ENCODE measurements at places on chromosomes 6 and 20.

DNA sequence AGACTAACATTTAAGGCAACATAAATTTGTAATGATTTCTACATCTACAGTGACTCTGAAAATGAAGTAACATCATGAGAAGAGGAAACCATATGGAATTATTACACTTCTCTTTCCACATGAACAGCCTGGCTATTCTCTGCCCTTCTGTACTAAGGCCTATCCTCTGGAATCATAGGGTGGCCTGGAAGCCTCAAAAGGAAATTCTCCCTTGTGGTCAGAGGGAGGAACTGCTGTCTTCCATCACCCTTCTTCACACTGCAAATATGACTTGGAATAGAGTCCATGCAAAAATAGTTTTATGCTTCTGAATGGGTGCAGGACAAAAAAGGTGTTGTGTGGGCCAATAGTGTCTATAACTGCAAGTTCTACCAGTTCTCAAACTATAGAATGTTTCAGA is 44.6 kb upstream of the SH3BGRL2 start:
- H3K4me3 ChIP-seq = no peak overlapping the region
- no peaks in the 10 kb centered on the region for H3K36me3 ChIP-seq
- no peak for DNase-seq
- H3K27me3 ChIP-seq = no peaks in the 10 kb centered on the region

GRCh38 chr6:89724981-89725380 is 86.4 kb upstream of the LYRM2 start:
- no peak overlapping the region for H3K4me3 ChIP-seq
- DNase-seq = no peak
- no peaks in the 10 kb centered on the region for H3K27me3 ChIP-seq
- H3K27ac ChIP-seq = no peak overlapping the region
- H3K4me1 ChIP-seq = no peaks in the 10 kb centered on the region

DNA sequence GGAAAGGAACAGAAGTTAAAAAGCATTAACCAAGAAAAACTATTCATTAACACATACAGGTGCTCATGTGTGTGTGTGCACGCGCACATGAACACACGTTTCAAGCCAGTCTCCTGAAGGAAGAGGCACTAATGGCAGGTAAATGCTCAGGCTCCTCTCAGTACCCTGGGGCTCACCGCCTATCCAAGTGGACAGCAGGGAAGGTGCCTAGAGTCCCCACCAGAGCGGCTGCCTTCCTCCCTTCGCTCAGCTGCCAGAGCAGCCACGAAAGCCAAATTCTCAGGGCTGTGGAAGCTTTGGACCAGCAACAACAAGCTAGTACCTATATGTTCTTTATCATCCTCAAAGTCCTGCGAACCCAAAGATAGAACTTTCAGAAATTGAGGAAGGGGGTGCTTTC is 42.6 kb downstream of the PLCG1 start:
- H3K4me3 ChIP-seq = no peak overlapping the region
- no peak overlapping the region for H3K27ac ChIP-seq
- no peaks in the 10 kb centered on the region for H3K27me3 ChIP-seq
- H3K4me1 ChIP-seq = peaks cover 28% of the 10 kb centered on the region

GRCh38 chr6:45738057-45738455 is 277.6 kb downstream of the CLIC5 start:
- no peaks in the 10 kb centered on the region for H3K36me3 ChIP-seq
- H3K4me1 ChIP-seq = peaks cover 5% of the 10 kb centered on the region

GRCh38 chr6:168131464-168132415 is 52.7 kb upstream of the FRMD1 start:
- H3K4me3 ChIP-seq = no peak overlapping the region
- no peak overlapping the region for H3K27ac ChIP-seq
- DNase-seq = peak; percentile 71
- no peaks in the 10 kb centered on the region for H3K36me3 ChIP-seq

DNA sequence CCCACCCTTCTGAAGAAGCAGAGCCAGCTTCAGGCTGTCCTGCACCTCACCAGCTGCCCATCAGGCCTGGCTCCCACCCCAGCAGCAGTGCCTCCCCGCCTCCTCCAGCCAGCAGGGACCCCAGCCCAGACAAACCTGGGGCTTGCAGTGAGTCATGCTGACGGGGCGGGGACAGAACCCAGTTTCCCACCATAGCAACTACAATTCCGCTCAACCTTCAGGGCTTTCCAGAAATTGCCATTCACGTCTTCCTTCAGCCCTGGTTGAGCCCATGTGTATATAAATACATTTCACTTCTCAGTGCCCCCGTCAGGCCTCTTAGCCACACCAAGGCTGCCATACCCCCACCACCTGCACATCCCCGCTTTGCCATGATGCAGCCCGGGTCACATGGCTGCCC is 4.4 kb downstream of the SPDEF start:
- no peaks in the 10 kb centered on the region for H3K27me3 ChIP-seq
- no peak overlapping the region for H3K27ac ChIP-seq

GRCh38 chr6:44223319-44224028 is at the start of gene SLC29A1:
SLC29A1 (plus strand) TSS chr6:44223595; CDS start chr6:44227314, 3,719 bp downstream.
- H3K27ac ChIP-seq = peak within 1 kb of the TSS; percentile 95
- no peak for DNase-seq
- peaks cover 85% of the 10 kb centered on the region for H3K4me1 ChIP-seq
- no peaks in the 10 kb centered on the region for H3K36me3 ChIP-seq
- H3K27me3 ChIP-seq = no peaks in the 10 kb centered on the region

GRCh38 chr6:56040223-56040622 is 164.8 kb upstream of the BMP5 start:
- no peak overlapping the region for H3K4me3 ChIP-seq
- no peak for DNase-seq
- H3K27ac ChIP-seq = no peak overlapping the region
- H3K4me1 ChIP-seq = no peaks in the 10 kb centered on the region

DNA sequence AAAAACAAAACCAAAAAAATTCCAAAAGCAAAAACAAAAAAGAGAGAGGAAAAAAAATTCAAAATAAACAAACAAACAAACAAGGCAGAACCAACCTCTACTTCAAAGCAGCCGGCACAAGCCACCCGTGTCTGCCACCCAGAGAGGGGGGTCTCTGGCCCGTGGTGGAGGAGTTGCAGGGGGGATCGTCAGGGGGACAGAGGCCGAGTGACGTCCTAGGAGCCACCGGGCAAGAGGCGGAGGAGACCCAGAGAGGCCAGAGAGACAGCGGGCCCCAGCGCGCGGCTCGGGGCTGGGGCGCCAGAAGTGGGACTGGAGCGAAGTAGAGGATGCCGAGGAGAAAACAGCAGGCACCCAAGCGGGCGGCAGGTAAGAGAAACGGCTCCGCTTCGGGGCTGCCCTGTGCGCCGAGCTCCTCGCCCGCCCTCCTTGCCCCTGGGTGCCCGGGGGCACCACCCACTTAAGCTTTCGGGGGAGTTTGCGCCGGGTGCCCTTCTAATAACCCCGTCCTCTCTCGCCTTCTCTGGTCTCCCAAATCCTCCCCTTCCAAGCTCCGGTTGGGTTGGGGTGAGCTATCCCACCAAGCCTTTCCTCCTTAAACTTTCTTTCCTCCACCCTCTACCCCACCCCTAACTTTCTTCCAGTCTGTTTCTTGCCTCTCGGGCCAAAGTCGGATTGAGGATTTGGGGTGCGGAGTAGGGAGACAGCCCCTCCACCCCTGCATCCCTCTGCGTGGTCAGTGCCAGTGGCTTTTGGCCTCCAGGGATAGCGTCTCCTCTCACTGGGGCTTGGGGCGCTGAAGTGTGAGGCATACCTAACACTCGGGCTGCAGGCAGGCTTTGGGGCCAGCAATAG is 1.0 kb downstream of the TSHZ2 start:
- peak overlapping the region; percentile 59 for H3K4me3 ChIP-seq
- H3K4me1 ChIP-seq = peaks cover 13% of the 10 kb centered on the region
- no peak for DNase-seq
- no peaks in the 10 kb centered on the region for H3K36me3 ChIP-seq
- peak overlapping the region; percentile 62 for H3K27ac ChIP-seq
- no peaks in the 10 kb centered on the region for H3K27me3 ChIP-seq

DNA sequence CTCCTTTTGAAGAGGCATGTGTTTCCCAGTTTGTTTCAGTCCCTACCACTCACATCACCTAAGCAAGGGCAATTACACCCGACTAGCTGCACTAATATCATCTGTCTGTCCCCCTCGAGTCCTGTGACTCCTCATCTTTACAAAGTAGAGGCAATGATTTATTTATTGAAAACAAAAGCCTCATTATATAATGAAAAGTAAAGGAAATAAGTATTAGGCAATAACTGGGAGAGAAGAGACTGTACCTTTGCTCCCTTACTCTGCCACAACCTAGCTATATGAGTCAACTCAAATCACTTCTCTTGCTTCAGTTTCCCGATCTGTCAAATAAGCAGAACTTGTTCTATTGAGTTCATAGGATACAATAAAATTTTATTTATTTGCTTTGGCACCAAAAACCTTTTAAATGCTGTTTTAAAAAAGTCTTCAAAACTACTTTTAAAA is 38.9 kb downstream of the CSNK2A1 start:
- H3K4me3 ChIP-seq = no peak overlapping the region
- no peak for DNase-seq
- H3K4me1 ChIP-seq = peaks cover 27% of the 10 kb centered on the region
- no peaks in the 10 kb centered on the region for H3K27me3 ChIP-seq

DNA sequence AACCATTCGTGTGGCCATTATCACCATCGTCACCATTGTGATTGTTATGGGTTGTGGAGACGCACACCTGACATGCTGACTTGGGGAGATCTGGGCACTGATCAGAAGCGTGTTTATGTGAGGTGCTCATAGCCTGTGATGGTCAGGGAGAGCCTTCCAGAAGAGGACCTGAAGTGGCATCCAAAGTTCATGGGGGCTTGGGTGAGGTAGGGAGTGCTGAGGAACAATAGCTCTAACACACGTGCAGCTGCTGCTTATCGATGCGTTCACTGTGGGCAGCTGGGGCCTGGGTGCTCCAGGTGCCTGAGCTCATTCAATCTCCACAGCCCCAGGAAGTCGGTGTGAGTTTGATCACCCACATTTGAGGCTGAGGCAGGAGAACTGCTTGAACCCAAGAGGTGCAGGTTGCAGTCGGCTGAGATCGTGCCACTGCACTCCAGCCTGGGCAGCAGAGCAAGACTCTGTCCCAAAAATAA is 227.3 kb downstream of the PREX1 start:
- no peak overlapping the region for H3K4me3 ChIP-seq
- H3K27me3 ChIP-seq = no peaks in the 10 kb centered on the region
- no peaks in the 10 kb centered on the region for H3K36me3 ChIP-seq
- no peaks in the 10 kb centered on the region for H3K4me1 ChIP-seq

GRCh38 chr6:15755526-15755925 is 92.7 kb upstream of the DTNBP1 start:
- H3K4me1 ChIP-seq = peaks cover 8% of the 10 kb centered on the region
- H3K4me3 ChIP-seq = no peak overlapping the region
- no peak for DNase-seq
- no peaks in the 10 kb centered on the region for H3K36me3 ChIP-seq

GRCh38 chr20:43955062-43955749 is 40.6 kb downstream of the TOX2 start:
- H3K4me1 ChIP-seq = peaks cover 42% of the 10 kb centered on the region
- no peak overlapping the region for H3K4me3 ChIP-seq
- H3K27ac ChIP-seq = no peak overlapping the region
- no peaks in the 10 kb centered on the region for H3K27me3 ChIP-seq
- no peak for DNase-seq
- H3K36me3 ChIP-seq = no peaks in the 10 kb centered on the region

GRCh38 chr20:5489601-5490000 is 172.8 kb upstream of the PROKR2 start:
- no peaks in the 10 kb centered on the region for H3K27me3 ChIP-seq
- H3K4me1 ChIP-seq = no peaks in the 10 kb centered on the region
- DNase-seq = no peak
- no peaks in the 10 kb centered on the region for H3K36me3 ChIP-seq
- H3K27ac ChIP-seq = no peak overlapping the region

- no peak overlapping the region for H3K4me3 ChIP-seq
- H3K4me1 ChIP-seq = no peaks in the 10 kb centered on the region
- no peaks in the 10 kb centered on the region for H3K36me3 ChIP-seq
- no peak for DNase-seq
- H3K27me3 ChIP-seq = no peaks in the 10 kb centered on the region
- H3K27ac ChIP-seq = no peak overlapping the region
These were observed 10.7 kb upstream of the RFX6 start for GRCh38 chr6:116866281-116866871.

DNA sequence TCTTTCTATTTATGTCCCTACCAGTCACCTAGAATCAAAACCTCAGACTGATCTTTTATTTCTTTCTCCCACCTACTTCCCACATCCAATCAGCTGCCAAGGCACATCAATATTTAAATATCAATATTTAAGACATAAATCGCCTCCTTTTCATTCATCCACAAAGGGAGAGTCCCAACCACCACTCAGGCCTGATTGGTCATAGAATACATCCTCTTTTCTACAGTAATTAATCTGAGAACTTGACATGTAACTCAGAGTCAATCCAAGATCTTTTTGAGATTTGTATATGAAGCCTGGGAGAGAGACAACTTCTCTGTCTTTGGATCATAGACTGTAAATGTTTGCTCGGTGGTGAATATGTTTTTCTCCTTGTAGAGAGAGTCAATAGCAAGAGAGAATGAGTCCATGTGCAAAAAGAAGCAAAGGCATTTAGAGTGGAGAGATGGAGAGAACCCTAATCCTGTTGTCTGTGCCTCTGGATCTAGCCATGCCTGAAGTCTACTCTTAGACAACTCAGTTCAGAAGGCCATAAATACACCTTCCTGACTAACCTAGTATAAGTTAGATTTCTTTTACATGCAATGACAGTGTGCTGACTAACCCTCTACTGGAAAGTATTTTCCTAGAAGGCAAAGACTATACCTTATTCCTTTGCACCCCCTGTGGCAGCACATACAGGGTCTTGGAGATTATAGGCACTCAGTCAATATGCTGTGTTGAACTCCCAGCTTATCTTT is 12.1 kb upstream of the NEDD9 start:
- H3K36me3 ChIP-seq = no peaks in the 10 kb centered on the region
- DNase-seq = no peak
- H3K27me3 ChIP-seq = no peaks in the 10 kb centered on the region
- no peak overlapping the region for H3K4me3 ChIP-seq
- peaks cover 26% of the 10 kb centered on the region for H3K4me1 ChIP-seq

GRCh38 chr6:5361396-5361795 is 100.1 kb downstream of the FARS2 start:
- no peak for DNase-seq
- H3K27me3 ChIP-seq = no peaks in the 10 kb centered on the region
- H3K4me3 ChIP-seq = no peak overlapping the region
- peaks cover 20% of the 10 kb centered on the region for H3K4me1 ChIP-seq
- no peak overlapping the region for H3K27ac ChIP-seq

- DNase-seq = peak; percentile 44
- peaks cover 8% of the 10 kb centered on the region for H3K4me1 ChIP-seq
- H3K27me3 ChIP-seq = no peaks in the 10 kb centered on the region
- H3K27ac ChIP-seq = no peak overlapping the region
These were observed 110.0 kb upstream of the KCNK16 start for GRCh38 chr6:39432330-39433025.

DNA sequence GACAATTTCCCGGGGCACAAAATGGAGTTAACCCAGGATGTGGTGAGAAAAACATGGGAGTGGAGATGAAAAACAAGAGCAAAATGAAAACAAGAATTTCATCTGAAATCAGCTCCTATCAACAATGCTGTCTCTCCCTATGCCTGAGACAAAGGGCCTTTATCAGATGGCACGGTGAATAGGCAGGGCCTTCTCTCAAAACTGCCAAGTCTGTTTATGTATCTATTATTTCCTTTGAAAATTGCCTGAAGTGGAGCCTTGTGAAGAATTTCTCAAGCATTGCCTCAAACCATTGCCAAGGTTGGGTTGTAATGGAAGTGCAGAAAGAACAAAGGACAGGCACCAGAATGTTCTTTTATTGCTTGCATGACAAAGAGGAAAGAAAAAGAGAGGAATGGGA is 74.7 kb downstream of the BTBD3 start:
- DNase-seq = no peak
- no peaks in the 10 kb centered on the region for H3K27me3 ChIP-seq
- H3K4me1 ChIP-seq = no peaks in the 10 kb centered on the region
- no peak overlapping the region for H3K27ac ChIP-seq

- no peaks in the 10 kb centered on the region for H3K27me3 ChIP-seq
- no peak overlapping the region for H3K27ac ChIP-seq
- H3K36me3 ChIP-seq = no peaks in the 10 kb centered on the region
- H3K4me1 ChIP-seq = no peaks in the 10 kb centered on the region
- peak; percentile 58 for DNase-seq
These were observed 183.4 kb downstream of the ERMARD start for GRCh38 chr6:169934699-169935347.
